Left lung (tissue), 14 donors: ENCODE measurements at places on chromosomes 7 and 10. TPM values are rescaled to one million over a fixed set of nuclear protein-coding genes. Genes with fewer than 3 reads are reported as not detected.

TAS2R5 gene
- 0.79 TPM for total RNA-seq

DNA sequence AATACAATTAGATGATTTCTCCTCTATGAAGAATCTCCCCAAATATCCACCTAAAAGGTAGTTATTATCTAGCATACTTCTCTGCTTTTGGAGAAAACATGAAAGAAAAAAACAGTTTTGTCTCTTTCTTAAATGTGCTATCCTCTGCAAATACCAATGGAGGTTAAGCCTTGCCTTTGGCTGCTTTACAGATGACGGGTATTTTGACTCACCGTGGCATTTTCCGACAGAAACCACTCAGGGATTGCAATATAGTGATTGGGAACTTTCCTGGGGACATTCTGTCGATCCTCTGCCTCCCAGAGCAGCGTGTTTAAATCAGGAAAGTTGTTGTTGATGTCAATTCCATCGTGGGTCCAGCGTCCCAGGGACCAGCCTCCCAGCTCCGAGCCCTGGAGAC is 100.6 kb downstream of the GPR26 start:
- DNase-seq, result no peak

DNA sequence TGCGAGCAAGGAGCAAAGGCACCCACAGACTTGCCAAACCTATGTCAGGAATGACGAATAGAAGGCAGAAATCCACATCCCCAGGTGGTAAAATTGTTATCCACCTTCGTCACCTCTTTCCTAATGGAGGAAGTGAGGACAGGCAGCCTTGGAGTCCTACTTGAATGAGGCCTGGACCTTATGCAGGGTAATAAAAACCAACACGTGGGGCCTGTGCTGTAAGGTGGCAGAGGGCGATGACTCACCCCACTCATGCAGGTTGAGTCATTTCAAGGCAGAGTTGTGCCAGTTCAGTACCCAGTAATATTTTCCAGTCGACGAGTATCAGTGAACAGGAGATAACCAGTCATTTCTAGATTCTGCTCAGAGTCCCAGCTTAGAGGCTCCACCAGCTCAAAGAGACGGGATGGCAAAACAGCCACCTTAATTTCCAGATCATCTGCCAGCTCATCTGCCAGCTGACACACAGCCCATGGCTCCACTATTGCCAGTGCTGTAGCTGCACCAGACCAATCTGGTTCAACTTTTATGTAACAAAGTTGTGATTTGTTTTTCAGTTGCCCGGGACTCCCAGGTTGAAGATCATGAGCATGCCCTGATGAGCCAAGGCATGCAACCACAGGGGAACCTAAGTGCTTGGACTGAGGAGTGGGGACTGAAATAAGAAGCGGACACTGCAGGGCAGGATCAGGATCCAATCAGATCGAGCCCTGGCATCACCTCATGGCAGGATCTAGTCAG is 176.2 kb upstream of the ITGB1 start:
- peak; percentile 79 for DNase-seq

GRCh38 chr7:41911792-41912191 is 208.9 kb upstream of the INHBA start:
- no peak for DNase-seq

DNA sequence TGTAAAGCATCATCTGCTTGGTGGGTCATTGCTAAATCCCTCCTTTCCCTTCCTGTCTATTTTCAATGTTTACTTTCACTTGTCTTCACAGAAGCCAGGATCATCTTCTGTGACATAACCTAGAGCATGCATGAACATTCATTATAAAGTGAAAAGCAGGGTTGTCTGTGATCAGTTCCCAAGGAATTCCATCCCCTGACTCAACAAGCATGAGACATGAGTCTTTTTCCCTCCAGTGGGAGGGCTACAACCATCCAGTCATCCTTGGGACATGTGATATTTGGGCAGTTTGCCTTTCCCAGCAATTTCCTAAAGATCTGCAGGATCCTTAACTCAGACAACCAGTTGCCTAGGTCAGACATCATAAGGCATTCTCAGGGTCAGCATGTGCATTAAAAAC is 166.3 kb upstream of the TMEM196 start:
- DNase-seq, result no peak

SEMA3E gene
- total RNA-seq, result 4.1 TPM

DNA sequence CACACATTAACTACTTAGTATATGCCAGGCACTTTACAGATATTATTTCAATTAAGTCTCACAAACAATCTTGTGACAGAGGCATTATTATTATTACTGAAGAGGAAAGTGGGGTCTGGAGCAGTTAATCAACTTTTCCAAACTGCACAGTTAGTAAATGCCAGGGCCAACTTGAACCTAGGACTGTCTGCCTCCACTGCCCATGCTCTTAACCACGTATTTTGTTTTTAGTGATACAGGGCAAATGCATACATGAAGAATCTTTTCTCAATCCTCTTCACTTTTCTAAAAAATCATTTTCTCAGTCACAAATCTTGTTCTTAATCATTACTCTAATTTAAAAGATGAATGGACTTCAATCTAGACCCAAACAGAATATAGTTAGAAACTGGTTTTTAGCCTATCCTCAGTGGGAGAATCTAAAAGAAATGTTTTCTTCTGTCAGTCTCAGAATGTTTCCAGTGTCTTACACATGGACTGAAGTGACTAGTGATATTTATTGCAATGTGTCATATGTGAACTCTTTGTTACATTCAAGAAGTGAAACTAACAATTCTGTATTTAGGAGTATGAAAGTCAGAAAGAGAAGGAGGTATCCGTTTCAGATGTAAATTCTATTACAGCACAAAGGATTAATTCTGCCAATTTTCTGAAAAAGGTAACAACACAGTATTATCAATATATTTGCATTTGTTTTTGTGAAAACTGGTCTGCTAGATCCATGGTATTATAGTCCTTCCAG is 55.5 kb upstream of the CCNJ start:
- DNase-seq, result no peak

DNA sequence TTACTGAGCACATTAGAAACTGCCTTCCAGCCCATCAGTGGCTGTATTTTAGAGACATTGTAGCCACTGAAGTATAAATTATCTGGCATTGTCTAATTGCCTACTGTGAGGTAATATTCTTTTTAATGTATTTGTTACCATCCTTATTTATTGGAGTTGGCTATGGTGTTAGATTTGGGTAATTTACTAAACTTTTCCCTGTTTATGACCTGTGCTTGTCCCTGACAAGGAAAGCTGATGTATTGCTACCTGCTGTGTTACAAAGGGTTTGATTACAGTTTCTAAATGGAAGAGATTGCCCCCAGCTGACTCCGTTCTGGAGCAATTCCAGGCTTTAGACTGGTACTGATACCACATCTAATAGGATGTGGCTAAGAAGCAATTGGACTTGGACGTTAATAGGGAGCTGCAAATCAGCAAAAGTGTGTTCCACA is 12.3 kb upstream of the ASCC1 start:
- DNase-seq, result no peak

DNA sequence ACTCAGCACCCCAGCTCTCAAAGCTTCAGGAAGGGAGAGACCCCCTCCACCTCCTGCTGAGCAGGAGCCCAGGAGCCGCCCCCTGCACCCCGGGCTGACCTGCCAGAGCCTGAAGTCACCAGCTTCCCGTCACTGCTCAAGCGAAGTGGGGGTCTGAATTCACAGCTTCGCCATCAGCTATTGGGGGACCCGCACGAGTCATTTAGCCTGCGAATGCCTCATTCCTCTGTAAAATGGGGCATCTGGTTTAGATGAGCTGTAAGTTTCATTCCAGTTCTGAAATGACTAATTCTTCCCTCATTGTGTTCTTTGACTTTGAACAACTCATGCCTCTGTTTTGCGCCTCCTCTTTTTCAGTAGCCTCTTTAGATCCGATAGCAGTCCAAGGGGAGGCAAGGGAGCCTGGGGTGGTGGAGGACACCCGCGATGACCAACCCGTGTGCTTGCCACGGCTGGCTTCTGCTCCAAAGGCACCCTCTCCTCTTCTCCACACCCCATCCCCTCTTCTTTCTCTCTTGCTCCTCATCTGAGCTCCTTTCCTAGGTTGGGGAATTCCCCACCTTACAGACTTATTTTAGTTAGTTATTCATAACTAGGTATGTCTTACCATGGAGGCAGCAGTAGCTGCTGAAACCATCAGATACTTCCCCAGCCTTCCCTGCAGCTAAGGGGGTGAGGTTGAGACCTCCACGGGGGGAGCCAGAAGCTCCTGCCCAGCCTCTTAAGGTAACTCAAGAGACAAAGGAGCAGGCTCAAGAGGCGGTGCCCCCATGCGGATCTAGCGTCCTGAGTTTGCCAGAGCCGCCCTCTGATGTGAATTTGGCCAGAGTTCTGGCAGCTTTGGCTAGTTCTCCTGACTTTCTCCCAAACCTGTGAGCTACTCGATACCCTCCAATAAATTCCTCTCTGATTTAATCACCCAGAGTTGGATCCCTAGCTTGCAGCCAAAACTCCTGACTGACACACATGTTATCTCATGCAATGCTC is 47.7 kb downstream of the RBM17 start:
- no peak for DNase-seq

NAT16 gene
- not detected for total RNA-seq

DNA sequence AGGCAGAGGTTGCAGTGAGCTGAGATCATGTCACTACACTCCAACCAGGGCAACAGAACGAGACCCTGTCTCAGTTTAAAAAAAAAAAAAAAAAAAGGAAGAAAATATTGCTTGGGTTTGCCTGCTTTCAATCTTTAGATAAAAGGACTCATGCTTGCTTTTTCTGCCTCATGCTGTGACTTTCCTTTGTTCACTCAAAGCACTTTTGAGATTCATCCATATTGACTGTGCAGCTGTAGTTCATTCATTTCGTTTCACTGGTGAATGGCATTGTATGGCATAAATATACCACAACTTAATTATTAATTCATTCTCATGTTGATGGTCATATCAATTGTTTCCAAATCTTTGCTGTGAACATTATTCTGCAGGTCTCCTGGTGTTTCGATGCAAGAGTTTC is 97.6 kb upstream of the NFE2L3 start:
- no peak for DNase-seq

- no peak for DNase-seq
Measured at GRCh38 chr10:21624951-21625350, 90.9 kb downstream of the MLLT10 start.

ASNS gene
- total RNA-seq, result 52.5 TPM

DNA sequence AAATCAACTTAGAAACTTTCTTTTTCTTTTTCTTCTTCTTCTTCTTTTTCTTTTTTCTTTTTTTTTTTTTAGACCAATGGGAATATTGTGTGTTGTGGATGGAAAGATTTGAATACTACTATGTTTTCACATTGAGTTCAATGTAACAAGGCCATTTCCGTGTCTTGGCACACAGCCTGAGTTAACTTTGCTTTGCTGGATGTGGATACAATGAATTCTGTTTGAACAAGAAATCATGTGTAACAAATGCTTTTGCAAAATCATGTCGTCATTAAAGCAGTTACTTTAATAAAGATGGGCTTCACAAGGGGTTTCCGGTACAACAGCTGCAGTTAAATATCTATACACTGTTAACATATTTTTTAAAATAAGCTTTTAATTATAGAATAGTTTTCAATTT is 13.5 kb upstream of the ENTPD1 start:
- no peak for DNase-seq

GRCh38 chr7:142478479-142479220 is 220.8 kb upstream of the PRSS58 start:
- peak; percentile 27 for DNase-seq

GRCh38 chr10:42924484-42924883 is 141.9 kb downstream of the BMS1 start:
- no peak for DNase-seq
